ENCODE measurements at places on chromosomes 5 and 9. TPM values are rescaled to one million over a fixed set of nuclear protein-coding genes. Genes with fewer than 3 reads are reported as not detected.

The RABGAP1 gene
- total RNA-seq: 102 TPM

The SAPCD2 gene
- 0.69 TPM for total RNA-seq

The TRIM52 gene
- total RNA-seq: 15.1 TPM

The LIX1 gene
- total RNA-seq: not detected

The FBXL7 gene
- 8.5 TPM for total RNA-seq

The LHX3 gene
- total RNA-seq: not detected

The NR3C1 gene
- 65.0 TPM for total RNA-seq

The SLC6A3 gene
- not detected for total RNA-seq

DNA sequence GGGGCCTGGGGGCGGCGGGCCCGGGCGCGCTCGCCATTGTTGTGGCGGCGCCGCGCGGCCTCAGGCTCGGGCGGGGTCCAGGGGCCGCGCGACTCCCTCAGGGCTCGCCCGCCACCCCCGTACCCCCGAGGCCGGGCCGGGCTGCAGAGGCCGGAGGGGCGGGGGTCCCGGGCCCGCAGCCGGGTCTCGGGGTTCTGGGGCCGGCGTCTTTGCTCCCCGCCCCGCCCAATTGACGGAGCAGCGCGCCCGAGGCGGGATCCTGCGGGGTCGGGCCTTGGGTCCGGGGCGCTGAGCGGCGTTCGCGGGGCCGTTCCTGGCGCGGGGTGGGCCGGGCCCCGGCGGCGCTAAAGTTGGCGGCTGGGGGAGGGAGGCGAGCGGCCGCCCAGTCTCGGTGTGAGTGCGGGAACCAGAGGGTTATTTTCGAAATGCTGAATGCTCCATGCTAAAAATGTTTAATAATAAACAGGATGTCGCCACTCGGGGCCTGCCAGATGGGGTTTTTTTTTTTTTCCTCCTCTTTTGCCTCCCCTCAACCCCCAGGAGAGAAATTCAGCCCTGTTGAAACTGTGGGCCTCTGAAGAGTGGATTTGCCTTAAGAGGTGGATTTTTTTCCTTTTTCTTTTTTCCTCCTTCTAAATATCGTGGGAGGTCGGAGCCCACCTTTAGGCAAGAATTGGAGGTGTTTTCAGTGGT lies 724 bp downstream of the PRRC2B start:
- DNase-seq: peak; percentile 93

DNA sequence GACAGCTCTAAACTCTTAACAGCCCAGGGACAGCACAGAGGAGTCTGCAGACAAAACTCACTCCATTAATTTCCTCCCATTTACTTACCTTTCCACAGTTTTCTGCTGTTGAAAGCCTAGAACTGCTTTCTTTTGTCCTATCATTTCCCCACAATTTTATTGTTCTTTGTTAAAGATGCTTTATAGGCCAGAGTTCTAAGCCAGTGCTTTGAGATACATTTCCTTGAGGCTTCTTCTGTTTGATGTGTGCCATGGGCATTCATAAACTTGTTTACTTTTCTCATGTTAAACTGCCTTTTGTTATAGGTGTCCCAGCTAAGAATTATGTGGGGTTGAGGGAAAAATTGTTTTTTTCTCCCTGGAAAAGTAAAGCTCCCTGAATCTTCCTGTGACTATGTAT lies 25.9 kb upstream of the SUB1 start:
- DNase-seq: no peak

- no peak for DNase-seq
These were observed 36.6 kb downstream of the GALNT10 start for GRCh38 chr5:154227090-154227489.

DNA sequence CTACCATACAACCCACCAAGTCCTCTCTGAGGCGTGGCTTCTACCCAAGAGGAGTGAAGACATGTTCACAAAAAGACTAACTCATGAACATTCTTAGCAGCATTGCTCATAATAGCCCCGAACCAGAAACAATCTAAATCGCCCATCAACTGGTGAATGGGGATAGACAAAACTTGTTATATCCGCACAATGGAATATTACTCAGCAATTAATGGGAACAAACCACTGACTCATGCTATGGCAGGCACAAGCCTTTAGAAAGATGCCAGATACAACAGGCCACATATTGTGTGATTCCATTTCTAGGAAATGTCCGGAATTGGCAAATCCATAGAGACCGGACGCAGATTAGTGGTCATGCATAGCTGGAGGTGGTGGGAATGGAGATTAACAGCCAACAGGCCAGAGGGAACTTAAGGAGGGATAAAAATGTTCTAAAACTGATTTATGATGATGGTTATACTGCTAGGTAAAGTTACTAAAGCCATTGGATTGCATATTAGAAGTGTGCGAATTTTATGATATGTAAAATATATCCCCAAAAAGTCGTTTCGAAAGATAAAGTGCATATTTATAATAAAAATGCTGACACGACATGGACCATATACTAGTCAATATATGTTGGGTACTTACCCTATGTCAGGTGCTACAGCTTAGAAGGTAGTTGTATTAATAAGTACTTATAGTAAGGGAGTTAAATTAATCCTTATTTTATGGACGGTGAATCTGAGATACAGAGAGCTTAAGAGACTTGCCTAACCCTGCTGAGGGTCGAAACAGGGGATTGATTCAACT lies 55.4 kb downstream of the LHX2 start:
- no peak for DNase-seq

DNA sequence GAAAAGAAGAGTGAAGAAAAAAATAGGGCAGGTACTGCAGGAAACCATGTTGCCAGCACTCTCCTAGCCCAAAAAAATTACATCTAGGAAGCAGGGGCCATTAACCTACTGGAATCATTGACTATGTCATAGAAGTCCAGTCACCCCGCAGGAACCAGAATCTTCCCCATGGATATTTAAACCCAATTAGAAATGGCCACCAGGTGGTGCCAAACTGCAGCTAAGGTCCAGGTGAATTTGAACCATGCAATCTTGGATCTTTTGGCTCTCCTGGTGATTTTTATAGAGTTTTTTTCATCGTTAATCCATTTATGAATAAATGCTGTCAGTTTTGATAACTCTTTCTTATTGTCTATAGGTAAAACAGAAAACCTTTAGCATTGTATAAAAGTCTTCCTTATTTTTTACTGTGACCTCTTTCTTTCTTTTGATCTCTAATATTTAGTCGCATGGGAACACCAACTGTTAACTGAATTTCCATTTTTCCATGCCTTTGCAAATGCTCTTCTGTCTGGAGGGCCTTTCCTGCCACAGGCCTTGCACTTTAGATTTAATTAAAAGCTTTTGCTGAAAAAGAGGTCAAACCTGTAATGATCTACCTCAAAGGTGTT lies 147.5 kb upstream of the FGF10 start:
- no peak for DNase-seq

DNA sequence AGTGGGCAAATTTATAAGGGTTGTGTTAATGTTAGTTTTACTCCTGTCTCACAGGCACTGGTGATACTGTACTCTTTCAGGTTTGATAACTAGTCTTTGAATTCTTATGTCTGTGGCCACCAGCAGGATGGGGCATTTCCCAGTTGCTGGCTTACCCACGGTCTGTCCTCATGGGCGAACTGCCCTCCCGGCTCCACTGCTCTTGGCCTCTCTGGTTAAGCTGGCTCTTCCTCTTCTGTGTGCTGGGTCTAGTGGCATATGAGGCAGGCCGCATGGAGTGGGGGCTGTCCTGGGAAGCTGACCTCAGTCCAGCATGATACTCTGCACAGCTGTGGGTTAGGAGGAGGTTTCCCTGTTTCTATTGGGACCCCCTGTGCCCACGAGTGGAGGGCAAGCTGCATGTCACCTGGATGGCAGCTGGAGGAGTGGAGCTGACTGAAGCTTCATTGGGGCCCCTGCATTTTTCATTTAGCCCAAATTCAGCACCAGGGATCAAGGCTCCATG lies 19.5 kb downstream of the PHF2 start:
- no peak for DNase-seq

DNA sequence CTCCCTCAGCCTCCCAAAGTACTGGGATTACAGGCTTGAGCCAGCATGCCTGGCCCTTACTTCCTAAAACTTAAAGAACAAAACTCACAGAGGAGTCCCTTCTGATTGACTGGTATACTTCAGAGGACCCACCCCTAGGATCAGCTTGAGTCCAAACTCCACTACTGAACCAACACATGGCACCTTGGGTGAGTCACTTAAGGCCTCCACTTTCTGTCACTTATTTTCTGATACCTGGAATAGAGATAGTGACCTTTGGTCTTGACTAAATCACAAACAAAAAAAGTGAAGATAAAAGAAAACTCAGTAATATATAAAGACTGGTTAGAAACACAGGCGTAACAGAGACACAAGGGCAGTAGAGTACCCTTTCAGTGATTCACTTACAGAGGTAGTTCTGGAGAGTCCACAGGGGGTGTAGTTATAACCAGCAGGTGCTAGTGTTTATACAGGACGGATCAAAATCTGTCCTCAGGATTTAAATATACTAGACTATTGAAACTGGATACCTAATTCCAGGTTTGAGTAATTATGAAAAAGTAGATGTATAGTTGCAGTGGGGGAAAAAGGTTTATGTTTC lies 274.3 kb upstream of the ANKRD55 start:
- no peak for DNase-seq
